ENCODE measurements at places on chromosomes 3 and 15.

DNA sequence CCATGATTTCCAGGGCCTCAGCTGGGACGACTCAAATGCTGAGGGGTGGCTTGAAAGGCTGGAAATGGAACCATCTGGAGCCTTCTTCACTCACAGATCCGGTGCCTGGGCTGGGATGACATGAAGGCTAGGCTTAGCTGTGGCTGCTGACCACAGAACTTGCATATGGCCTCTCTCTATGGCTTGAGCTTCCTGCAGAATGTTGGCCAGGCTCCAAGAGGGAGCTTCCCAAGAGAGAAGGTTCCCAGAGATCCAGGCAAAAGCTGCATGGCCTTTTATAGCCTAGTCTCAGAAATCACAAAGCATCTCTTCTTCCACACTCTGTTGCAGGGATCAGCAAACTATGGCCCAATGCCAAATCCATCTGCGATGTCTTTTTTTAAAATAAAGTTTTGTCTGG, 44.8 kb downstream of the GATM start:
- DNase-seq: no peak

- DNase-seq: no peak
Observed at GRCh38 chr3:134326760-134327593, 47.3 kb downstream of the AMOTL2 start.

DNA sequence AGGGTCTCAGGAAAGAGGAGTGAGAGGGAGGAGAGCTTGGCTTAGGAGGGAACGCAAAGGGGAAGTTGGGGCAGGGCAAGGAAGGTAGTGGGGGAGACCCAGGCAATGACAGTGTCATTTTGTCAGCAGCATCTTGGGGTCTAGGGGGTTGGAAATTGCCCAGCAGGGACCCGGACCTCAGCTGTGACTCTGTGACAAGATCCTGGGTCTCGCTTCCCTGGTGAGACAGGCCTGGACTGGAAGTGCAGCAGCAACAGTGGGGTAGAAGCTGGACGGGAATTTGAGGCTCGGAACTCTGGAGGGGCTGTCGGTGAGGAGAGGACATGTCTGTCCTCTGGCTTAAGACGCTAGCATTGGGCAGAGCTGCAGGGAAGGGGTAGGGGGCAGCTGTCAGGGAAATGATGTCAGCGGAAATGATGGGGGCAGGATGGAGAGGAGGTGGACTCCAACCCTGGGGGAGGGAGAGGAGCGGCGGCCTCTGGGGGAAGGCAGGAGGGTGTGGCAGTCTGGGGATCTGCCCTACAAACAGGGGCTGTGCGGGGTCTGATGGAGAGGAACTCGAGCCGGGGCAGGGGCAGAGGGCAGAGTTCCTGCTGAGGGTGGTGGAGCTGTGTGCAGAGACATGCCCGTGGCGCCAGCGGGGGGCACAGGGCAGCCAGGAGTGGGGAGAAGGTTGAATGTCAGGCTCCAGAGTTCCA, 12.3 kb downstream of the ANPEP start:
- no peak for DNase-seq

GRCh38 chr15:94858011-94858410, 626.6 kb downstream of the MCTP2 start:
- DNase-seq: no peak

DNA sequence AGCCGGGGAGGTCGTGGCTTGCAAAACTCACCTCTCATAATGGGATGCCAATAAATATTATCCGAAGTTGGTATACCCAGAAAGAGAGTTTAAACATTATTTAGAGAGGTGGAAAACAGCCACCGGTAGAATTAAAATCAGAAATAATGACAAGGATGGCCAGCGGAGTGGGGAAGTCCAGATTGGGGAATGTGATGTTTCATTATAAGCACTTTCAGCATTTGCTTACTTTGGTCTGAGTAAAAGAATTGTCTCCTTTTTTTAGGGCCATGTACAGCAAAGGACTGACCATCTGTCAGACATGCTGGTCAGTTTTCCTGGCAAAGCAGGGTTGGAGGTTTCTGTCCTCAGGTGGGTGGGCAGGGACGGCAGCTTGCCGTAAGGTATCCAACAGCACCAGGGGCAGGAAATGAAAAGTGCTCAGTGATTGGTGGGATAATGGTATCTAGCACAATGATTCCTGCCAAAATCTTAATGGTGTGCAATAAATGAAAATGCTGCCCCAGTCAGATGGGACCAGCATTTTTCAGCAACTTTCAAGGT, 24.3 kb downstream of the APBA2 start:
- DNase-seq: no peak

- no peak for DNase-seq
Observed at GRCh38 chr15:32878342-32878741, 160.5 kb downstream of the GREM1 start.

- DNase-seq: no peak
Observed at GRCh38 chr3:123298903-123299302, 97.2 kb downstream of the SEC22A start.

- no peak for DNase-seq
Observed at GRCh38 chr3:53084310-53085001, 38.6 kb upstream of the SFMBT1 start.

DNA sequence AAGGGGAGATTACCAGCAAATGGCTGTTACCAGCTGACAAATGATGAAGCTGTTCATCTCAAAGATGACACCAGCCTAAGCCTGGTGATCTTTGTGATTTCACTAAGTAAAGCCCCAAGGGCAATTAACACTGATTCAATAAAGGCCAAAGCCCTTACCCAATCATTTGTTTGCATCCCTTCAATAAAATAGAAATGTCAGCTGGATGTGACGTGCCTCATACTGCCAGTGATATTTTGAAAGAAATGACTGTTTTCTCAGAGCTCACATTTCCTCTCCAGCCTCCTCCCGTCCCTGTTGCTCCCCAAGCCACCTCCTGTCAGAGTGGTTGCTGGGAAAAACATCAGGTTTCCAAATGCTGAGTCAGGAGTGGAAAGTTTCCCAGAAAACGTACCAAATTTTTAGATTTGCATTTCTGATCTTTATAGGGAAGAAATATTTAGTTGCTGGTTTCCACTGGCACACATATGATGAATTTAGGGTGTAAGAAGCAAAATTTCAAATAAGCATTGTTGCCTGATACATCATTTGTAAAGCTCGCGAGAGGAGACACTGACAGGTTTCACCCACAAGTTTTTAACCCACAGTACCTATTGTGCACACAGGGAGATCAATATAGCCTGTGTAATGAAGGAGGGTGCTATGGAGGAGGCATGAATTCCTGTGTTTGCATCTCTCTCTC, 21.0 kb downstream of the C2CD4A start:
- DNase-seq: no peak

- no peak for DNase-seq
Observed at GRCh38 chr3:193908181-193908744, 227.7 kb upstream of the HES1 start.

DNA sequence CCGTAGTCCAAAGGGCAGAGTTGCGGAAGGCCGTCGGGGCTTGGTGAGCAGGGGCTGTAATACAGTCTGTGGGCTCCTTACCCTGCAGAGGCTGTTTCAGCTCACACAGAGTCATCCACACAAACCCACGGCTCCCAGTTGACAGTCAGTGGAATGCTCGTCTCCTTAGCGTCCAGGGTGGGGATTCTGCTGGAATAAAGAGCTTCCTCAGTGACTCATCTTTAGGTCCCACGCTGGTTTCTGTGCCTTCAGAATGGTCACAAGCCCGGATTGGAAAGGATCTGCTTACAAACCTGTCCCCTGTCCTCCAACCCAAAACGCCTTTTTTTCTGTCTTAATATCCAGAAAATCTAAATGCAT, 201.3 kb upstream of the TPM1 start:
- DNase-seq: no peak

DNA sequence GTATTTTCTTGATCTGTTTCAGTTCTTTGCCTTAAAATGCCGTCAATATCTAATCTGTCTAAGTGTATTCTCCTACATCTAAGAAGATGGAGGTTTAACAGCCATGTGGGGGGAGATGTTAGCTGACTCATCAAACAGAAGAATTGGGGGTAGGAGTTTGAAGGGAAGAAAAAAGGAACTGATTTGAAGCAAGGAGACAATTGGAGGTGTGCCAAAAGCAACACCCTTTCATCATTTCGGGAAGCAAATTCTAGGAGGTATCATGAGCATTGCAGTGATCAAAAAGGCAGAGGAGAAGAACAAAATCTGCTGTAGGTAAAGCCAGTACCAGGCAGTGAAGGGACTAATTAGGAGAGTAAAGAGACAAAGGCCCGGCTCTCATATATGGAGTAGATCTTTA, 337.3 kb upstream of the TBC1D5 start:
- no peak for DNase-seq

DNA sequence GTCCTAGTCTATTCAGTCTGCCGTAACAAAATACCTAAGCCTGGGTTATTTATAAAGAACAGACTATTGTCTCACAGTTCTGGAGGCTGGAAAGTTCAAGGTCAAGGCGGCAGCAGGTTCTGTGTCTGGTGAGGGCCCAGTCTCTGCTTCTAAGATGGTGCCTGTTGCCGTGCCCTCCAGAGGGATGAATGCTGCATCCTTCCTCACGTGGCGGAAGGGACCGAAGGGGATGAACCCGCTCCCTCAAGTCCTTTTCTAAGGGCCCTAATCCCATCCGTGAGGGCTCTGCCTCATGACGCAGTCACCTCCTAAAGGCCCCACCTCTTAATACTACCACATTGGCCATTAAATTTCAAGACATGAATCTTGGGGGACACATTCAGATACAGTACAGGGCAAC, 133.7 kb downstream of the CHSY1 start:
- DNase-seq: no peak

GRCh38 chr3:35292568-35292967, 346.8 kb upstream of the ARPP21 start:
- DNase-seq: no peak

GRCh38 chr15:100516643-100517512, 11.9 kb downstream of the CERS3 start:
- DNase-seq: no peak

GRCh38 chr3:152353578-152353977, 84.8 kb downstream of the MBNL1 start:
- DNase-seq: no peak

DNA sequence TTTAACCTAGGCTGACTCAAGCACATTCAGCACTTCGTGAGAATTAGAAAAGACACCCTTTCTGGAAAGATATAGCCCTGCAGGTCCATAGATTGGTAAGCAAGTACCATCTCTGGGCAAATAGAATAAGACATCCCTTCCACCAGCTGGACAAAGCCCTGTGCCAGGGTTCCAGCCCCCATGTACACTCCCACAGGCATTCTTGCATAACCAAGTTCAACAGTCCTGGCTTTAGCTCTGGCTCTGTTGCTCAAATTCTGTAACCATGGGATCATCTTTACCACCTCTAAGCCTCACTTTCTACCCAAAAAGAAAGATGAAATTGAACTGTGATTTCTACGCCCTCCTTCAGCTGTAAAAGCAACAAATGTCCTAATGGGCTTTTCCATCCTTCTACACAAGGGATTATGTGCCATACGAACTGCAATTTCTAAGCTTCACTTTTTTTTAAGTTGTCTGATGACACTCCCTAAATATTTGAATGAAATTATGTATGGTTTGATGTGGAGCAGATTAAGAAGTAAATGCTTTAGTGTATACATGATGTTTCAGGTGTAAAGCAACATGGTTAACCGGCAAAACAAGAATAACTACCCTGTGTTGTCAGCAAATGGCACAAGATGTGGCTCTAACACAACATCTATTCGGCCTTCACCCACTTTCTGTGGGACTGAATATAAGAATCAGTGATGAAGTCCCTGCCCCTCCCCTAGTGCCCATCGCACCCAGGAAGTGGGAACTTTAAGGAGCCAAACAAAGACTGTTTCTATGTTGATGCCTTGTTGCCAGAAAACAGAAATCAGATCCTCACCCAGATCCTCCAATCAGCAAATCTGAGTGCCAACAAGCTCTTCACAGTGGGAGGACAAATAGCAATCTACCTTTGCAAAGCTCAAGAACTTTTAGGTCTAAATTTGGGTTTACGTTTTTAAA, 165.7 kb downstream of the P3H2 start:
- no peak for DNase-seq

GRCh38 chr3:142151240-142151639, 1.9 kb upstream of the TFDP2 start:
- no peak for DNase-seq

DNA sequence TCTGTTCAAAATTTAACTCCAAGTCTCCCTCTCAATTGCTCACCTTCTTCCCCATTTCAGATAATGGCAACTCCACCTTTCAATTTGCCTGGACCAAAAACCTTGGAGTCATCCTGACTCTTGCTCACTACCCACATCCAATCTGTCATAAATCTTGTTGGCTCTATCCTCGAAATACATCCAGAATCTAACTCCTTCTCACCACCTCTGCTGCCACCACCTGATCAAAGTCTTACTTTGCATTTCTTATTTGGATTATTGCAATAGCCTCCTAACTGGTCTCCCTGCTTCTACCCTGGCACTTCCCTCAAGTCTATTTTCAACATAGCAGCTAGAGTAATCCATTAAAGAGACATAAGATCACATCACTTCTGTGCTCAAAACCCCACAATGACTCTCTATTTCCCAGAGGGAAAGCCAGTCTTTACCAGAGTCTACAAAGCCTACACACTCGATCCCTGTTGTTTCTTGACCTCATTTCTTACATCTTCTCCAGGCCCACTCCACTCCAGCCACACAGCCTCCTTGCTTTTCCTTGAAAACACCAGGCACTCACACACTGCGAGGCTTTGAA, 86.6 kb downstream of the GPR156 start:
- DNase-seq: no peak

GRCh38 chr3:150495563-150496168, 50.6 kb downstream of the SERP1 start:
- DNase-seq: no peak

- DNase-seq: no peak
Observed at GRCh38 chr3:138818185-138818860, 16.4 kb downstream of the PIK3CB start.

- DNase-seq: no peak
Observed at GRCh38 chr15:58453931-58454793, 22.4 kb downstream of the LIPC start.

DNA sequence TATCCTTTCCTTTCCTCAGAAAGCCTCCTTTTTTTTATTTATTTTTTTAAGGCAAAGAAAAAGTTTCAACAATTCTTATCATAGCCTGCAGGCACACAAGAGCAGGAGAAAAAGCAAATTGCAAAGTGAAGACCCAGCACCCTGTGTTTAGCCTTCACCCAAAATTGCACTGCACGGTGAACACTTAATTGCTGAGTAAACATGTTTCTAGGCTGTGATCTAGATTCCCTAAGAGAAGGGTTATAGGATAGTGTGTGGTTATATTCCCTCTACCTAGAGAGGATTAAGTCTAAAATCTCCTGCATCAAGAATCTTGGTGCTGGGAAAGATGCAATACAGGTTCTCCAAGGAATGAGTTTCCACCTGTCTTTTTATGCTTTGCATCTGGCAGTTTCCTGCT, 70.2 kb upstream of the BFSP2 start:
- no peak for DNase-seq

GRCh38 chr3:30770387-30770786, 124.1 kb downstream of the GADL1 start:
- DNase-seq: no peak

- DNase-seq: no peak
Observed at GRCh38 chr3:143139762-143140161, 20.2 kb downstream of the CHST2 start.

All from stimulated activated CD8-positive, alpha-beta memory T cell treated with anti-CD3 and anti-CD28 coated beads, Interleukin-7, amount 100 ng/mL, for 1 hour (primary cell).